ENCODE measurements at places on chromosomes 4 and X. TPM values are rescaled to one million over a fixed set of nuclear protein-coding genes. Genes with fewer than 3 reads are reported as not detected.

Gene TEX11
- not detected for total RNA-seq

DNA sequence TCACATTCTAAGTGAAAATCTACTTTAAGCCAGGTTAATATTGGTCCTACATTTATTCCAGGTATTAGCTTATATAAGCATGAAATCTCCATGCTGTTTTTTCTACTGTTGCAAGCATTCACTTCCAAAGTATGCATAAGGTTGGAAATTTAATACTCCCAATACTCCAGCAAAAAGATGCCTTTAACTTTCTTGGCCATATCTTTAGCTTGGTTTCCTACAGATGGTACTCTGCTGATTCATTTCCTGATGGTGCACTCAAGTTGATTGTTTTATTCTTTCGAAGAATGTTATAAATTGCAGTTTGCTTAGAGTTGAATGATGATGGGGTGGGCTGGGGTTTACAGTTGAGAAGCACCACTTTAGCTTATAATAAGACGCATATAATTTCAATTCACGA lies 330.2 kb downstream of the PTTG2 start:
- H3K4me3 ChIP-seq, result no peak overlapping the region
- no peak for DNase-seq
- no peaks in the 10 kb centered on the region for H3K27me3 ChIP-seq
- H3K4me1 ChIP-seq, result no peaks in the 10 kb centered on the region
- H3K36me3 ChIP-seq, result no peaks in the 10 kb centered on the region

- no peak overlapping the region for H3K27ac ChIP-seq
- DNase-seq, result no peak
- H3K4me1 ChIP-seq, result no peaks in the 10 kb centered on the region
- H3K4me3 ChIP-seq, result no peak overlapping the region
These were observed 25.3 kb downstream of the BTC start for GRCh38 chr4:74768857-74769525.

Gene CXCL11
- total RNA-seq, result not detected

- H3K36me3 ChIP-seq, result no peaks in the 10 kb centered on the region
- DNase-seq, result no peak
- H3K27ac ChIP-seq, result no peak overlapping the region
- no peak overlapping the region for H3K4me3 ChIP-seq
- no peaks in the 10 kb centered on the region for H3K4me1 ChIP-seq
These were observed 2016.8 kb upstream of the IGFBP7 start for GRCh38 chr4:59127006-59127405.

Gene ZRSR2
- total RNA-seq, result 3.0 TPM

DNA sequence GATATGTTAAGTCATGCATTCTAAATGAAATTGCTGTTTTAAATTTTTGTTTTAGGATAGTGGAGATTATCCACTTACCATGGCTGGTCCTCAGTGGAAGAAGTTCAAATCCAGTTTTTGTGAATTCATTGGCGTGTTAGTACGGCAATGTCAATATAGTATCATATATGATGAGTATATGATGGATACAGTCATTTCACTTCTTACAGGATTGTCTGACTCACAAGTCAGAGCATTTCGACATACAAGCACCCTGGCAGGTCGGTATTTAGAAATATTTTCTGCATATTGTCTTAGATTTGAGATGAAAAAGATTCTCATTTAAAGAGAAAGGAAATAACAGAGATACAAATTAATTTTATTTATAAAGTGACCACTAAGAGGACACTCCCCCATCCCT lies 83.6 kb downstream of the STAG2 start:
- H3K27me3 ChIP-seq, result no peaks in the 10 kb centered on the region
- H3K4me3 ChIP-seq, result no peak overlapping the region
- no peaks in the 10 kb centered on the region for H3K4me1 ChIP-seq
- no peak overlapping the region for H3K27ac ChIP-seq
- peaks cover 22% of the 10 kb centered on the region for H3K36me3 ChIP-seq

DNA sequence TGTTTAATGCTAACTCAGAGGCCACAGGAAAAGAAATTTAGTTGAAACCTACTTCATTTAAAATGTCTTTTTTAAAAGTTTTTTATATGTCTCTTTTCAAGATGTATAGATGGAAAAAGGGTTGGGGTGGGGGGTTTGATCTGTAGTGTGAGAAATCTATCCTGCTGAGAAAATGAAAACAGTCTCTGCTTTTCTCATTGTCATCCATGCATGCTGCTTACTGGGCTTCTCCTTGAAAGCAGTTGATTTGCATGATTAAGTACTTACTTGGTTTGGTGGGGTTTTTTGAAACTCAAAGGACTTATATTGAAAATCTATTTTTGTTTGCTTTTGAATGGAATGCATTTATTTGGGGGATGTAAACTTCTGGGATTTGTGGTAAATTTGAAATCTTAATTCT lies 313.6 kb upstream of the DKK2 start:
- H3K4me3 ChIP-seq, result no peak overlapping the region
- no peak for DNase-seq
- H3K4me1 ChIP-seq, result no peaks in the 10 kb centered on the region
- no peak overlapping the region for H3K27ac ChIP-seq

- H3K27me3 ChIP-seq, result no peaks in the 10 kb centered on the region
- DNase-seq, result no peak
- H3K36me3 ChIP-seq, result no peaks in the 10 kb centered on the region
- peaks cover 5% of the 10 kb centered on the region for H3K4me1 ChIP-seq
- H3K27ac ChIP-seq, result no peak overlapping the region
These were observed 69.1 kb downstream of the PPP2R2C start for GRCh38 chr4:6403400-6403685.

DNA sequence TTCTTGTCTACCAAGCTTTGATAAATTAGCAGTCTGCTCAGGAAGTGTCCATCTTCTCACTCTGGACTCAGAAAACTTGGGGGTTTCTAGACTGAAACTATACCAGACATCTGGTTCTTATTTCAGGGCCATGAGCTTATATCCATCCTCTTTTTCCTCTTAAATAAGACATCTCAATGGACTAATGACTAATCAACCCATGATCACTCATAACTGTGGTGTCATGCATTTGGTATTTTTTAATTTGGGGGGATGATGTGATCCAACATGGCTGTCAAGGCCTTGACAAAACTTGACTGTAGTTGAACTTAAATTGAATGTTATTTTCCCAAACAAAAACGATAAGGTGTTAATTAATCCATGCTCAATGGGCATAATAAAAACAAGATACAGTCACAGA lies 87.8 kb downstream of the GPRASP3 start:
- DNase-seq, result no peak
- H3K4me3 ChIP-seq, result no peak overlapping the region
- no peak overlapping the region for H3K27ac ChIP-seq
- no peaks in the 10 kb centered on the region for H3K4me1 ChIP-seq
- H3K36me3 ChIP-seq, result no peaks in the 10 kb centered on the region

- H3K36me3 ChIP-seq, result no peaks in the 10 kb centered on the region
- no peak overlapping the region for H3K27ac ChIP-seq
- no peak for DNase-seq
These were observed 1026.9 kb upstream of the SLIT2 start for GRCh38 chr4:19224820-19225219.

DNA sequence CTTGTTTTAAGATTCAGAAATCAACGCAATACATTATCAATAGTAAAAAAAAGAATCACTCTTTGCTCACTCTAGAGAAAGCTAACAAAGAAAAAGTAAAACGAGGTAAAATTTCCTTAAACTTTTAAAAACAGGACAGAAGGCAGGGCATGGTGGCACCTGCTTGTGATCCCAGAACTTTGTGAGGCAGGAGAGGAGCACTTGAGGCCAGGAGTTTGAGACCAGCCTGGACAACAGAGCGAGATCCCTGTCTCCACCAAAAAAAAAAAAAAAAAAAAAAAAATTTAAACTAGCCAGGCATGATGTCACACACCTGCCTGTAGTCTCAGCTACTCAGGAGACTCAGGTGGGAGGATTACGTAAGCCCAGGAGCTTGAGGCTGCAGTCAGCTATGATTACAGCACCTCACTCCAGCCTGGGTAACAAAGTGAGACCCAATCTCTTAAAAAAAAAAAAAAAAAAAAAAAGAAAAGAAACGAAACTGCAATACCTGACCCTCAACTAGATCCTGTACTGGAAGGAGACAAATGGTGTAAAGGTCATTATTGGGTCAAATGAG lies 3.5 kb downstream of the CCNI start:
- no peak overlapping the region for H3K4me3 ChIP-seq
- no peak for DNase-seq
- H3K27ac ChIP-seq, result no peak overlapping the region
- peaks cover 14% of the 10 kb centered on the region for H3K4me1 ChIP-seq
- H3K27me3 ChIP-seq, result no peaks in the 10 kb centered on the region
- peaks cover 6% of the 10 kb centered on the region for H3K36me3 ChIP-seq

DNA sequence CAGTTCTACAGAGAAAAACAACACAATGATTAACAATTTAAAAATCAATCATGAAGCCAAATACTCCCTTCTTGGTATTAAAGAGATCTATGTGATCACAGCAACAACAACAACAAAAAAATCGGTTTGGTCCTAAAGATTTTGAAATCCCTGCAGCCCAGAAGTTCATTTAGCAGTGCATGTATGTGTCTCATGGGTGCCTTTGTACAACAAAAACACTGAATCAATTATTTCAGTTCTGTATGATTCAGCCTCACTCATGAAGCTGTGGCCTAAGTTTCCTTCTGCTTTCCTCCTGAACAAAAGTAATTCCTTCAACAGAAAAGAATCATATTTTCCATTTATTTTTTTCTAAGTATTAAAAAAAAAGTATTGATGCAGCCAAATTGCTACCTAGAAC lies 393.4 kb upstream of the NDST3 start:
- no peaks in the 10 kb centered on the region for H3K36me3 ChIP-seq
- H3K27me3 ChIP-seq, result no peaks in the 10 kb centered on the region
- no peak overlapping the region for H3K4me3 ChIP-seq
- H3K27ac ChIP-seq, result no peak overlapping the region

Gene HMGB3
- 251 TPM for total RNA-seq

DNA sequence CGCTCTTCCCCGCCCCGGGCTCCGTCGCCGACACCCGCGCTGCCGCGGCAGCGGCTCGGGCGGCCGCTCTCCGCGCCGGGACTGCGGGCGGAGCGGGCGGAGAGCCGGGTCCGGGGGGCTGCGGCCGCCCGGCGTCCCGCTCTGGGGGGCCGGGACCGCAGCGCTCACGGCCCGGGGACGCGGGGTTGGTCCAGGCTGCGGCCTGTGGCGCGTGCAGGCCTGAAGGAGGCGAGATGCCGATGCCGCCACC lies 492 bp downstream of the GALNT7 start:
- H3K4me3 ChIP-seq, result peak overlapping the region; percentile 75
- peaks cover 40% of the 10 kb centered on the region for H3K4me1 ChIP-seq
- no peak for DNase-seq
- H3K36me3 ChIP-seq, result peaks cover 7% of the 10 kb centered on the region
- no peak overlapping the region for H3K27ac ChIP-seq

DNA sequence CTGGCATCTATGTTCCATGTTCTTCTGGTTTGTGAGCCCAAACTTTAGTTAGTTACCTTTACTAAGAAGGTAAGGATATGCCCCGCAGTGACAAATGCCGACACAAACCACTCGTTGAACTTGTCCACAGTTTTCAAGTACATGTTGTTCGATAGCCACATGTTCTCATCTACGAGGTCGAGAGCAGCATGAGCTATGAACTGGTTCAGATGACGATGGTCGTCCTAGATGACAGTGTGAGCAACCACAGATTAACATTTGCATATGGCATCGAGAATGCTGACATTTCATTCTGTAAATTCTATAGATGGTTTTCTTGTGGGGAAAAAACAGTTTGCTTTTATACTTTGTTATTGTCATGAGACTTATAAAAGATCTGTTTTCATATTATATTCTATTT lies 18.0 kb downstream of the TRAPPC2 start:
- H3K36me3 ChIP-seq, result no peaks in the 10 kb centered on the region
- H3K4me1 ChIP-seq, result no peaks in the 10 kb centered on the region
- DNase-seq, result no peak

GRCh38 chr4:41363384-41363981 lies 106.8 kb downstream of the UCHL1 start:
- no peaks in the 10 kb centered on the region for H3K4me1 ChIP-seq
- DNase-seq, result no peak
- H3K4me3 ChIP-seq, result no peak overlapping the region
- H3K36me3 ChIP-seq, result no peaks in the 10 kb centered on the region

DNA sequence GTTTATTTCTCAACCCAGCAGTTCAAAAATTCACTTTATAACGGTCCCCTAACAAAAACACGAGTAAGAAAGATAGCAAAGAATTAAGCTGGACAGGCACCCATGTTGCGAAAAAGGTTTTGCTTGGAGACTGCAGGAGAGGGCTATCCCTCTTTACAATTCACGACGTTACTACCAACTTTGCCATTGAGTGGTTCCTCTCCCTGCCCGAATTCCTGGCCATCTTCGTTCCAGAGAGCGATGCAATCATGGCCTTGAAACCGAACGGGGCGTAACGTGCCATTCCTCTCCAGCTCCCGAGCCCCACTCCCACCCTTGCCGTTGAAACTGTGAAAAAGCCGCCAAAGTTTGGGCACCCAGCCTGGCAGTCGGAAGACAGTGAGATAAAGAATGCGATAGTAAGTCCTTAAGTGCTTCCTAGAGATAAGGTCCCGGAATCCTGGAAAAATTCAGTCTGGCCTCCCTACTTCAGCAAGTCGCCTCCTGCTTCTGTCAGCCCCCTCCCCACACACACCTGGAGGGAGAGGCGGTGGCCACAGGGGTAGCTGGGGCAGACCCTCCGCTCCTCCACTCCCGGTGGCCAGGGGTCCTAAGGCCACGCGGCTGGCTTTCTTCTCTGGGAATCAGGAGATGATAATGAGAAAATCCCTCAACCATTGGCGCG lies 65.2 kb downstream of the FBXO8 start:
- H3K4me3 ChIP-seq, result peak overlapping the region; percentile 33
- no peak for DNase-seq
- H3K27ac ChIP-seq, result no peak overlapping the region
- H3K4me1 ChIP-seq, result no peaks in the 10 kb centered on the region
- H3K36me3 ChIP-seq, result no peaks in the 10 kb centered on the region

Data from Panc1 (cell line).